ENCODE measurements at places on chromosomes 4 and X. TPM values are rescaled to one million over a fixed set of nuclear protein-coding genes. Genes with fewer than 3 reads are reported as not detected.

DNA sequence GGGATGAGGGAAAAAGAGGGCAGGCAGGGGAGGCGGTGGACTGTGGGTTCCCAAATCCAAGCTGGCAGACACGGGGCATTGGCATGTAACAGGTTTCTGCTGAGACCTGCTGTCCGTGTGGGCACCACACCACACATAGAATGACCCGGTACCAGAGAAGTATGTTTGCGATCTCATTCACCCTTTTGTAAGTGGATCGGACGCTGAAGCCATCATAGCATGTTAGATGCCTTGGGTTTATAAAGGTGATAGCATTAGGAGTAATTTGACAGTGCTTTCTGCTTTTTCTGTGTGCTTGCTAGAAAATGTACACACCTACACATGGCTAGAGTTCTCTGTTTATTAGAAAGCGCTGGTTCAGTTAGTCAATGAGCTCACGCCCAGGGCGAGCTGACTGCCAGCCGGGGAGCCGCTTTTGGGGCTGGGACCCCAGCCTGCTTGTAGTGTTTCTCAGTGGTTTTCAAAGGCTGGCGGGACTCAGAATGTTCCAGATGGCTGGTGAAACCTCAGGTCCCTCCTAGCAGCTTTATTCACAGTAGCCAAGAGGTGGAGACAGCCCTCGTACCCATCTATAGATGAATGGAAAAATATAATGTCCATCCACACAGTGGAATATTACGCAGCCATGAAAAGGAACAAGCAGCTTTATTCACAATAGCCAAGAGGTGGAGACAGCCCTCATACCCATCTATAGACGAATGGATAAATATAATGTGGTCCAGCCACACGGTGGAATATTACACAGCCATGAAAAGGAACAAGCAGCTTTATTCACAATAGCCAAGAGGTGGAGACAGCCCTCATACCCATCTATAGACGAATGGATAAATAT is 579 bp downstream of the IL3RA start:
- H3K4me1 ChIP-seq, result no peaks in the 10 kb centered on the region
- H3K36me3 ChIP-seq, result no peaks in the 10 kb centered on the region
- H3K4me3 ChIP-seq, result no peak overlapping the region
- no peaks in the 10 kb centered on the region for H3K27me3 ChIP-seq
- no peak for DNase-seq
- no peak overlapping the region for H3K27ac ChIP-seq

GRCh38 chr4:96776920-96777527 is 937.1 kb downstream of the PDHA2 start:
- H3K4me3 ChIP-seq, result no peak overlapping the region
- H3K4me1 ChIP-seq, result no peaks in the 10 kb centered on the region

- no peak for DNase-seq
- no peak overlapping the region for H3K27ac ChIP-seq
- no peaks in the 10 kb centered on the region for H3K27me3 ChIP-seq
- no peaks in the 10 kb centered on the region for H3K36me3 ChIP-seq
- H3K4me1 ChIP-seq, result no peaks in the 10 kb centered on the region
- no peak overlapping the region for H3K4me3 ChIP-seq
These were observed 407.7 kb downstream of the ARAP2 start for GRCh38 chr4:35836596-35836995.

GRCh38 chr4:73902817-73903547 is 33.8 kb downstream of the CXCL1 start:
- H3K27ac ChIP-seq, result no peak overlapping the region
- H3K36me3 ChIP-seq, result no peaks in the 10 kb centered on the region
- H3K27me3 ChIP-seq, result no peaks in the 10 kb centered on the region
- H3K4me3 ChIP-seq, result no peak overlapping the region
- DNase-seq, result no peak

DNA sequence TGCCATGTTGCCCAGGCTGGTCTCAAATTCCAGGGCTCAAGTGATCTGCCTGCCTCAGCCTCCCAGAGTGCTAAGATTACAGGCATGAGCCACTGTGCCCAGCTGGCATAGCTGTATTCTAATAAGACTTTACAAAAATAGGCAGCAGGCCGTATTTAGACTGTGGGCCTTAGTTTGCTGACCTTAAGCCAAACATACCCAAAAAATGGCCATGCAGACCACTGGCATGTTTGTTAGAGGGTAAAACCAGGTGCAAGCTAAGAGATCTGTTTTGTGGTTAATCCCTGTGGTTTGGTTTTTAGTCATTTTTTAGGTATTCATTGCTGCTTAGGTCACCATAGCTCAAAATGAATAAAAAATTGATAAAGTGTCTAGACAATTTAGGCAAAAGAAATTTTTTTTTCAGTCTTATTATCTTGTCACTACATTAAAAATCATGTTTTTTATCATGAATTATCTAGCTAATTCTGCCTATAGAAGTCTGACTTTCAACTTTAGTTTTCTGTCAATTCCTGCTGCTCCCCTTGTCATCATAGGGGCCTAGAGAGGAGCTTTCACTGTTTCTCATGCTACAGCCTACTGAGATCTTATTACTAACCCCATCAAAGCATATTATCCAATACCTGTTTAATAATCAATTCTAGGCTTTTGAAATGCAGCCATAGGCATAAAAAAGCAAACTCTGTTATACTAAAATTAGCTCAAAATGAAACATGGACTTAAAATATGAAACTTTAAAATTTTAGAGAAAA is 7.5 kb upstream of the SPINK2 start:
- DNase-seq, result no peak
- H3K4me1 ChIP-seq, result no peaks in the 10 kb centered on the region
- no peak overlapping the region for H3K27ac ChIP-seq
- H3K36me3 ChIP-seq, result no peaks in the 10 kb centered on the region
- no peaks in the 10 kb centered on the region for H3K27me3 ChIP-seq
- no peak overlapping the region for H3K4me3 ChIP-seq

GRCh38 chrX:13854003-13854402 is 37.1 kb upstream of the GPM6B start:
- H3K4me1 ChIP-seq, result no peaks in the 10 kb centered on the region
- H3K4me3 ChIP-seq, result no peak overlapping the region
- H3K27ac ChIP-seq, result no peak overlapping the region
- no peaks in the 10 kb centered on the region for H3K36me3 ChIP-seq

DNA sequence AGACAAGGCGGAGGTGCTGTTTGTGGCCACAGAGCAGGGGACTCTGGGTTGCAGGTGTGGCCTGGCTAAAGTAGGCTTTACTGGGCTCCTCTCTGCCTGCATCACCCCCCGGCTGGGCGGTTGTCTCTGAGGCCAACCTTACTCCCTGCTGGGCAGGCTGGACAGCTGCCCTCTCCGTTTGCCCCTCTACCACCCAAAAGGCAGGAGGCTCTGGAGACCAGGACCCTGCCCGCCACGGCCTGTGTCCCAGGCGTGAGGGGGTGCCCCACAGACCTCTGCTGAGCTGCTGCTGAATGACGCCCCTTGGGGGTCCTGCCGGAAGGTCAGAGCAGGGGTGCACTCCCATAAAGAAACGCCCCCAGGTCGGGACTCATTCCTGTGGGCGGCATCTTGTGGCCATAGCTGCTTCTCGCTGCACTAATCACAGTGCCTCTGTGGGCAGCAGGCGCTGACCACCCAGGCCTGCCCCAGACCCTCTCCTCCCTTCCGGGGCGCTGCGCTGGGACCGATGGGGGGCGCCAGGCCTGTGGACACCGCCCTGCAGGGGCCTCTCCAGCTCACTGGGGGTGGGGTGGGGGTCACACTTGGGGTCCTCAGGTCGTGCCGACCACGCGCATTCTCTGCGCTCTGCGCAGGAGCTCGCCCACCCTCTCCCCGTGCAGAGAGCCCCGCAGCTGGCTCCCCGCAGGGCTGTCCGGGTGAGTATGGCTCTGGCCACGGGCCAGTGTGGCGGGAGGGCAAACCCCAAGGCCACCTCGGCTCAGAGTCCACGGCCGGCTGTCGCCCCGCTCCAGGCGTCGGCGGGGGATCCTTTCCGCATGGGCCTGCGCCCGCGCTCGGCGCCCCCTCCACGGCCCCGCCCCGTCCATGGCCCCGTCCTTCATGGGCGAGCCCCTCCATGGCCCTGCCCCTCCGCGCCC is 920 bp downstream of the HTT-AS start:
- H3K4me3 ChIP-seq, result peak overlapping the region; percentile 71
- H3K4me1 ChIP-seq, result peaks cover 19% of the 10 kb centered on the region
- no peaks in the 10 kb centered on the region for H3K27me3 ChIP-seq
- H3K36me3 ChIP-seq, result no peaks in the 10 kb centered on the region
- H3K27ac ChIP-seq, result peak overlapping the region; percentile 39

GRCh38 chr4:102531462-102531861 is 30.3 kb downstream of the NFKB1 start:
- H3K4me1 ChIP-seq, result no peaks in the 10 kb centered on the region
- H3K27me3 ChIP-seq, result no peaks in the 10 kb centered on the region
- DNase-seq, result no peak
- no peak overlapping the region for H3K4me3 ChIP-seq
- no peaks in the 10 kb centered on the region for H3K36me3 ChIP-seq

- no peak overlapping the region for H3K27ac ChIP-seq
- no peaks in the 10 kb centered on the region for H3K4me1 ChIP-seq
- no peak overlapping the region for H3K4me3 ChIP-seq
- no peak for DNase-seq
- no peaks in the 10 kb centered on the region for H3K27me3 ChIP-seq
These were observed 207.7 kb downstream of the SOWAHB start for GRCh38 chr4:76690011-76690905.

DNA sequence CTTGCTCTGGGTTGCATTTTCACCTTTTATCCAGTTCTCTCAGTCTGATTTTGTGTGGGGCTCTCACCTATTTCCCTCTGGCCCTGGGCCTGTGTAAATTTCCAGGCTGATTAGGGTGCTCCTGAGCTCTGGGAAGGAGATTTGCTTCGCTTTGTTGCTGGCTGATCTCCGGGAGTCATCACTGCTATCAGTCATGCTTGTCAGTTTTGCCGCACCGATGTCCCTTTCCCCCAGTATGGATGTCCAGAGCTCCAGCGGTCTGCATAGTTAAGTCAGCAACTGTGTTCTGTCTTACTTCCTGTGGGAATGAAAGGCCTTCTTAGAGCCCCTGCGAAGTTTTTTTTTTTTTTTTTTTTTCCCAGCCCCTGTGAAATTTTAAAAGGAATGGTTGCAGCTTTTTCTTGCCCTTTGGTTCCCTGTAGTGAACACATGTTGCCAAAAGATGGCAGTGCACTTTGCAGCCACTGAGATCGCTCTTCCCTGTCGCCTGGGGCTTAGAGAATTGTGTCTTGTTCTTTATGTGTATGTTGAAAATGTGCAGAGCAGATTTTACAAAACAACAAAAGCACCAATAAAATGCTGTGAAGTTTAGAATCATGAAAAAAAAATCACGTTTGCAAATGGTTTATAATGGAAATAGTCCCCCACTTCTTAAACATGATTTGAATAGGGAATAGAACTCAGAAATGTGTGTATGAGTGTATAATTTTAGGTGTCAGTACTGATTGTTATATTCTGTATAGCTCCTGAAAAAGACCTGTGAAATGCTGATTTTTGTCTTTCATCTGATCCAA is 109.1 kb upstream of the SLC4A4 start:
- H3K27me3 ChIP-seq, result no peaks in the 10 kb centered on the region
- H3K36me3 ChIP-seq, result no peaks in the 10 kb centered on the region
- peak overlapping the region; percentile 75 for H3K27ac ChIP-seq
- H3K4me3 ChIP-seq, result no peak overlapping the region

GRCh38 chrX:115562480-115562847 is 1.5 kb downstream of the PLS3 start:
- no peaks in the 10 kb centered on the region for H3K36me3 ChIP-seq
- no peaks in the 10 kb centered on the region for H3K27me3 ChIP-seq
- no peak for DNase-seq
- H3K27ac ChIP-seq, result peak overlapping the region; percentile 97

DNA sequence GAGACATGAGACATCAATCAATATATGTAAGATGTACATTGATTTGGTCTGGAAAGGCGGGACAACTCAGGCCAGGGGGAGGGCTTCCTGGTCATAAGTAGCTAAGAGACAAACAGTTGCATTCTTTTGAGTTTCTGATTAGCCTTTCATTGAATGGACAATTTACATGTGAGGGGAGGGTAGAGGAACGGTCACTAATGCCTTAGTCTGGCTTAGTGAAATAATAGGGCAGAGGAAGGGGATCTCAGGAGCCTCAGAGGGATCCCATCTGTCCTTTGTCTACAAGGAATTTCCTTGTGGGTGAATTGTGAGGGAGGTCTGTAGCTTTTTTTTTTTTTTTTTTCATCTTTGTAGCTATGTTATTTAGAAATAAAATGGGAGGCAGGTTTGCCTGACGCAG is 88.3 kb downstream of the GK start:
- no peaks in the 10 kb centered on the region for H3K4me1 ChIP-seq
- no peak for DNase-seq
- H3K36me3 ChIP-seq, result no peaks in the 10 kb centered on the region
- H3K4me3 ChIP-seq, result no peak overlapping the region
- no peak overlapping the region for H3K27ac ChIP-seq
- no peaks in the 10 kb centered on the region for H3K27me3 ChIP-seq

- no peak overlapping the region for H3K4me3 ChIP-seq
- DNase-seq, result no peak
- H3K36me3 ChIP-seq, result no peaks in the 10 kb centered on the region
- H3K27ac ChIP-seq, result no peak overlapping the region
- no peaks in the 10 kb centered on the region for H3K27me3 ChIP-seq
- H3K4me1 ChIP-seq, result no peaks in the 10 kb centered on the region
These were observed 157.8 kb upstream of the AADAT start for GRCh38 chr4:170247596-170247995.

DNA sequence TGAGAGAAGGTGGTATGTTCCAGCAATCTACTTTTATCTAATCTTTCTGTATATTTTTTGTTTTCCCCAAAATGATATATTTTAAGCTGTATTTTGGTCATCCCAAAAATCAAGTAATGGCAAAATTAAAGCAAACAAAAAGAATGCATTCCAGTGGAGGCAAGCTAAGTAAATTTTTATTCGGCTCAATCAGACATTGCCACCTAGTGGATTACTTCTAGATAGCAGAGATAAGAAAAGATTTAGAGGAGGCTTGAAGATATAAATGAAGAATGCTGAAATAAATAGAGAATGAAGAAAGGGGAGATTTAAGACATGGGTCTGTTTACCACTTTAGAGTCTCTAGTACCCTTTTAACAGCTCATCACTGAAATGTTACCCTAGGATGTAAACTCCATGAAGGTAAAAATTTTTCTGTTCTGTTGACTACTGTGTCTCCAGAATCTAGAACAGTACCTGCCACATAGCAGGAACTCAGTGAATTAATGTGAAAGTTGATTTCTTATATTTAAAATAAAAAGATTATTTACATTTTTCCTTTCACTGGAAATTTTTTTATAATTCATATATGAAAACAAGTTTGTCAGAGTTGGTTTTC is 110.9 kb upstream of the ANK2 start:
- H3K27me3 ChIP-seq, result no peaks in the 10 kb centered on the region
- no peaks in the 10 kb centered on the region for H3K36me3 ChIP-seq
- DNase-seq, result no peak
- no peaks in the 10 kb centered on the region for H3K4me1 ChIP-seq
- no peak overlapping the region for H3K4me3 ChIP-seq

Gene LDB2
- total RNA-seq, result 71.5 TPM

Gene ZCCHC18
- total RNA-seq, result not detected

Gene SMIM10L2A
- 3.6 TPM for total RNA-seq

Gene PNMA3
- 1.9 TPM for total RNA-seq

Gene S100G
- total RNA-seq, result not detected

Gene COL4A5
- total RNA-seq, result 60.9 TPM

Gene KANTR
- 15.5 TPM for total RNA-seq

Gene MGAT4D
- total RNA-seq, result not detected

Gene RADX
- total RNA-seq, result 9.1 TPM

Gene SPIN2A
- 0.56 TPM for total RNA-seq

Gene SYNPO2
- total RNA-seq, result 11.4 TPM
